ENCODE measurements at places on chromosomes 16 and 17. TPM values are rescaled to one million over a fixed set of nuclear protein-coding genes. Genes with fewer than 3 reads are reported as not detected.

ANTKMT gene
- 19.4 TPM for total RNA-seq

MYLK3 gene
- total RNA-seq = under 0.01 TPM

DNA sequence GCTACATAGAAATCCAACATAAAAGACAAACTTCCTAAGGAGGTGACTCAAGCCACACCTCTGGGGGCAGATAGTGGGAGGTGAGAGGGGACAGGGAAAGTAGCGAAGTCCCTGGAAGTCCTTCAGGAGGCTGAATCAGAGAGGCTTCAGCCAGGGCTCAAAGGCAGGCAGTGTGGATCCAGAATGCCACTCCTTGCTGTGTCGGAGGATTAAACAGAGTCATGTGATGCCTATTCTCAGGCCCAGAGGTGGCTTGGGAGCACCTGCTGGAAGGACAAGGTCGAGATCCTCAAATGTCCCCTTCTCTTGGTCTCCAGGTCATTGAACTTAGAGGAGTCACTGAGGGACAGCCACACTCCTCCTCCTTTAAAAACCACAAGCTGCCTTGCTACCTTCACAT lies 391.1 kb downstream of the SOX9 start:
- DNase-seq = no peak

PLA2G10 gene
- total RNA-seq = not detected

Data from fibroblast of villous mesenchyme (primary cell).